ENCODE measurements at places on chromosomes 3 and 15.

GRCh38 chr3:94162700-94163099 is 99.8 kb downstream of the NSUN3 start:
- DNase-seq = no peak

DNA sequence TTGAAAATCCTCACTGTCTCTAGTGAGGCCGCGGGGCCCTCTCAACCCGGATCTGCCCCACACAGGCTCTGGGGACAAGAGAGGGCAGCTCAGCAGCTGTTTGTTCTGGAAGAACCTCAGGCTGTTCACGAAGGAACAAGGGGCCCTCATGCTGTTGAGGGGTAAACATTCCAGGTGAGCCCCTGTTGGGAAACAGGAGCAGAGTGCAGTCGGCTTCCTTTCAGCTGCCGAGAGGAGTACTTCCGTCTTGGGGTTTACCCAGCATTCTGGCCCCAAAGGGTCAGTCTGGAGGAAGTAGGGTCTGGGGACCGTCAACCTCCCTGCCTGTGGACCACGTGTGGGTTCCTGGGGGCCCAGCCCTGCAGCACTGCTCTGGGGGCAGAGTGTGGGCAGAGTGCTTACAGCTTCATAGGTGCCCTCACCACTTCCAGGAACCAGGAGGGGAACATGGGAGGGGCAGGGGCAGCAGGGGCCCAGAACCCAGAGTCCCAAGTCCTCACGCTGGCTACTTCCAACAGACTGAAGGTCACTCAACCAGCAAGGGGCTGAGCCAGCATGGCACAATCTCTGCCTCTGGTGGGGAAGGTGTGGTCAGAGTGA is 49.2 kb upstream of the CTSH start:
- no peak for DNase-seq

GRCh38 chr3:36991923-36992805 is 767 bp downstream of the EPM2AIP1 start:
- DNase-seq = peak; percentile 35

DNA sequence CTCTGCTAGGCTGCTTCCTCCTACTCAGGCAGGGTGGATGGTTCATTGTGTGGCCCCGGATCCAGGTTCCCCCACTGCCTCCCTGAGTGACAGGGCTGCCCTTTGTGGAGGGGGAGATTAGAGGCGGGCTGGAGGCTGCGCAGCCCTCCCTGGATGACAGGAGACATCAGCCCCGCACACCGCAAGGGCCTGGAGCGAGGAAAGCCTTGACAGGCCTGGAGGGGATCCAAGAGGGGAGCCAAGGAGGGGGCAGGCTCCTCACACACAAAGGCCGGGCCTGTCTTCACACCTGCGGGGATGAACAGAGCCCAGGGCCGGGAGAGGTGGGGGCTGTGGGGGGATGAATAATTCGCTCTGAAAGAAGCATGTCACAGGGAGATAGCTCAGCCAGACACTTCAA is 72.9 kb downstream of the RPN1 start:
- DNase-seq = no peak

DNA sequence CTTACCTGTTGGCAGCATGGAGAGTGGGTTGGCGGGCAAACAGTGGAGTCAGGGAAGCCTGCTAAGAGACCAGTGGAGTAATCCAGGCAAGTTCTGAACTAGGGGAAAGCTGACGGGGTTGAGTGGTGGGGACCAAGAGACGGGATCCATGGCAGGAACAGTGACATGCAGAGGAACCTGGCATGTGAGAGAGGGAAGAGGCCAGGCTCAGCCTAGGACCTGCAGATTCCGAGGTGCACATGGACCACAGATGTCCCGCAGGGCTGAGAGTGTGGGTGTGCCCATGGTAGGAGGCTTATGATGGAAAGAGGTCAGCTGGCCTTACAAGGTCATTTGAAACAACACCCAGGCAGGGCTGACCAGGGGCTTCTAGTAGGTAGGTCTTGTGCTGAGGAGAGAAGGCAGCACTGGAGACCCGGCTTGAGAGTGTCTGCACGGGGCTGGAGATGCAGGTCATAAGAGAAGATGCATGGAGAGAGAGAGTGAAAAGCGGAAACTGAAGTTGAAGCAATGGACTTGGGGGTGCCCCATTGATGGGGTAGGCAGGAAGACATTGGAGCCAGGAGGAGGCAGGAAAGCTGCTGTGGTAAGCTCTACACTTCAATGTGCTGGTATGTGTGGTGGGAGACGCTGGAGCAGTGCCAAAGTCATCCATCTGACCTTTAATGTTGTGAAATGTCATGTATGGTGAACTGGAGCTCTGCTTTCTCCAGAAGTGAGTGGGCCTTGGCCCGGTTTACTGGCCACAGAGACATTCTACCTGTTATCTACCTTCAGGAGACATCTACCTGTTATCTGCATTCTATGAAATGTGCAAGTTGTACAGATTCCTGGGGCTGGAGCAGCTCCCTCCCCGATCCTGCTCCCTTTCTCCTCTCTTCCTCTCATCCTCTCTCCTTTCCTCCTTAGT is 4.6 kb downstream of the SPSB4 start:
- no peak for DNase-seq
